ENCODE measurements at places on chromosomes 7 and 10.

- DNase-seq = no peak
Measured at GRCh38 chr7:39582536-39582935, 16.3 kb downstream of the YAE1 start.

GRCh38 chr10:62978482-62978881 lies 154.6 kb upstream of the NRBF2 start:
- DNase-seq = no peak

GRCh38 chr10:104267721-104268404 lies 1.1 kb upstream of the GSTO2 start:
- DNase-seq = no peak

- DNase-seq = no peak
Measured at GRCh38 chr7:125059861-125060456, 130.3 kb upstream of the POT1 start.

- no peak for DNase-seq
Measured at GRCh38 chr7:45716380-45717203, 142.4 kb downstream of the ADCY1 start.

DNA sequence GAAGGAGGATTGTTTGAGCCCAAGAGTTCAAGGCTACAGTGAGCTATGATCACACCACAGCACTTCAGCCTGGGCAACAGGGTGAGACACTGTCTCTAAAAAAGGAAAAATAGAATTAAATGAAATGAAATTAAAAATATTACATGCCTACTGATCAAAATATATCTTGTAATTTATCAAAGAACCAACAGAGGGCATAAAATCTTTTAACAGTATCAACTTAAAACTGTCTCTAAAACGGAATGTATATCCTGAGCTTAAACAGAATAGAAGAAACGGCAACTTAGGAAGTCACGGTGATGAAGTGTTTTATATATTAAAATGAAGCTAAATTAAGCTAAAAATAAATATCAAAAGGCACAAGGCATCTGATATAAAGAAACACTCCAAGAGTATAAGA lies 78.8 kb downstream of the MTPAP start:
- no peak for DNase-seq

DNA sequence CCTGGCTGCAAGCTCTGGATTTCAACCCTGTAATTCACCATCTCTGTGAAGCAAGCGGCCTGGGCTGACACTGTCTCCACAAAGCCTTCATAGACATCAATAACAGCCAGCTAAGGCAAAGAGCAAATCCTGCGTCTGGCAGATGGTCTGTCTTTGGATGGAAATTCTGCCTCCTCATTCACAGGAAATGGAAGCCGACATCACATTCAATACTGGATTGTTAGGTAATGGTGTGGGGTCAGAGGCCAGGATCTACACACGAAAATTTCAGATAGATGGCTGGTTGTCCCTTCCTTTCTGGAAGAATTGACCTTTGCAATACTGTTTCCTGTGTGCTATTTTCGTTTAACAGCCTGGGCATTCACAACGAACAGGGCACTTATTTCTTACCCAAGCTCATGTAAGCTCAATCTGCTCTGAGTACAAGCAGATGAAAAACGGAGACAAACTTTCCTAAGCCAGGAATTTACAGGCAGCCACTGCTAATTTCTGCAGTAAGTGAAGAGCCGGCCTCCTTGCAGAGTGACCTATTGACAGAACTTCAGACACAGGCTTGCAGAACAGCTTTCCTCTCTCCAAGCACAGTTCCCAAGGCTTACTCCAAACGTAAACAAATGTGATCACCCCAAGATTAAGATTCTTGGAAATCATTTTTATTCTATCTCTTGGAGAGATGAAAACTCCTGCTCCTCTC lies 3.1 kb upstream of the ADAM12 start:
- no peak for DNase-seq

- DNase-seq = no peak
Measured at GRCh38 chr10:101880232-101880573, 36.6 kb upstream of the KCNIP2 start.

- no peak for DNase-seq
Measured at GRCh38 chr10:69434169-69434568, 17.1 kb upstream of the TSPAN15 start.

GRCh38 chr10:105509517-105509916 lies 868.4 kb downstream of the SORCS3 start:
- DNase-seq = no peak

- no peak for DNase-seq
Measured at GRCh38 chr10:8407501-8408021, 353.1 kb downstream of the GATA3 start.

DNA sequence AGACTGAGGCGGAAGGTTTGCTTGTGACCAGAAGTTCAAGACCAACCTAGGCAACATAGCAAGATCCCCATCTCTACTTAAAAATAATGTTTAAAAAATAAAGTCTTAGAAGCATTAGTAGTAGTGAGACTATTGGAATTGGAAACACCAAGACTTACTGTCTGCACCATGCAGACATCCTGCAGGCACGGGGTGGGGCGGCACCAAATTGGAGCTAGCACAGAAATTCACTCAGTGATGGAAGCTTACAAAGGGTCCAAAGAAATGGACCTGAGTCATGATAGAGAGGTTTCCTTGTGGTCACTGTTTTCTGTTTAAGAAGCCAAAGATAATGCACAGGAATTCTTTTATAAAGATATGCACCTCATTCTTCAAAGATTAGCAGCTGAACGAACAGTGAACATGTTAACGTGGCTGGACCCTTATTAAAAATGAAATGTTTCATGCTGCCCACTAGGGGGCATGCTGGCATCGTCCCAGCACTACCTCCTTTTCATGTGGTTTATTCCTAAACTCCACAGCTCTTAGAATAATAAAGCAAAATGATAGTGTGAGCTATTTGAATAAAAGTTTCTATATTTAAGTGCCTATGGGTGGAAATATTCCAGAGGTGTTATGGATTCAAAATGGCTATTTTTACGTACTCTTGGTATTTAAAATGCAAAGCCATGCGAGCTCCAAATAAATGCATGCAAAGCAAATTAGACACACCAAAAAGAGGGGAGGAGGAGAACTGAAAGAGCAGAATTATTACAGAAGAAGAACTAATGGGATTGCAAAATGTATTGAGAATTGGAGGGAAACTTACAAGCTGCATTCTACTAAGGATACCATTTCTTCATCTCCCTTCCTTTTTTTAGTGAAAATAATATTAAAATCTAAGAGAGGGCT lies 28.6 kb downstream of the PDSS1 start:
- no peak for DNase-seq

DNA sequence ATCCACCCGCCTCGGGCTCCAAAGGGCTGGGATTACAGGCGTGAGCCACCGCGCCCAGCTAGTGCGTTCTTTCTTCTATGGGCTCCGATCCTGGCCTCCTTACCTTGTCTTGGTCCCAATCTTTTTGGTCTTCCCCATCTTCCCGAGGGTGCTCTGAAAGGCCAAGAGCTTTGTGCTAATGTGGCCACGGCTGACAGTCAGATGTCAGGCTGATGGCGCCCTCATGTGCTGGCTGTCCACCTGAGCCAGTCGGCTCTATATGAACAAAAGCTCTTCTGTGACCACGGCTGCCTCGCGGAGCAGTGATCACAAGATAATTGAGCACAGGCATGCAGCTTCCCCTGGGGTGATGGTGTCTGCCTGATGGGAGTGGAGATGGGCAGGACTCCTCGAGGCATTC lies 11.0 kb upstream of the AHCYL2 start:
- no peak for DNase-seq

- DNase-seq = no peak
Measured at GRCh38 chr7:47932016-47932415, 16.2 kb downstream of the PKD1L1 start.

- DNase-seq = no peak
Measured at GRCh38 chr7:131648491-131648890, 92.1 kb upstream of the PODXL start.

GRCh38 chr7:77600952-77601351 lies 63.9 kb downstream of the PTPN12 start:
- no peak for DNase-seq

DNA sequence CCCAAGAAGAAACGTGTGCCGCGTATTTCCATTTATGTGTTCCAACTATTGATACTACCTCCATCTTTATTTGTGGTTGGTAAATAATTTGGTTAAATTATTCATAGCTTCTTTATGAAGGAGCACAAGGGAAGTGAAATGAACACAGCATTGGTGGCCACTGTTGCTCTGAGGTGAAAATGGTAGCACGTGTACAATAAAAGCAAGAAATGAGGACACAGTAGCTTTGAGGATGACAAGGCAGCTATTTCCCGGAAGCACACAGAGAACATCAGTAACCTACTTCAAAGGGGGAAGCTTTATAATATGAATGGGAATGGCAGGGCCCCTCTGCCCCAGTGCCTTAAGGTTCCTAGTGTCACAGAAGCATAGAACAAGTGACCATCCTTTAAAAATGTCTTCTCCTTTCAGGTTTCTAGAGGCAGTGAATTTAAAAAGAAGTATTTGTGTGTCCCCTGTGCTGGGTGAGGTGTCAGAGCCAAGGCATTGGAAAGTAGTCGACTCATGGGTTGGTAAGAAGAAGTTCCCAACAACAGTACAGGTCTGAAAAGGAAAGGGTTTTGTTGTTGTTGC lies 78.8 kb downstream of the SGMS1 start:
- no peak for DNase-seq

- DNase-seq = no peak
Measured at GRCh38 chr10:93437086-93437945, 44.8 kb downstream of the MYOF start.

- no peak for DNase-seq
Measured at GRCh38 chr7:134820778-134821177, 41.3 kb downstream of the CALD1 start.

DNA sequence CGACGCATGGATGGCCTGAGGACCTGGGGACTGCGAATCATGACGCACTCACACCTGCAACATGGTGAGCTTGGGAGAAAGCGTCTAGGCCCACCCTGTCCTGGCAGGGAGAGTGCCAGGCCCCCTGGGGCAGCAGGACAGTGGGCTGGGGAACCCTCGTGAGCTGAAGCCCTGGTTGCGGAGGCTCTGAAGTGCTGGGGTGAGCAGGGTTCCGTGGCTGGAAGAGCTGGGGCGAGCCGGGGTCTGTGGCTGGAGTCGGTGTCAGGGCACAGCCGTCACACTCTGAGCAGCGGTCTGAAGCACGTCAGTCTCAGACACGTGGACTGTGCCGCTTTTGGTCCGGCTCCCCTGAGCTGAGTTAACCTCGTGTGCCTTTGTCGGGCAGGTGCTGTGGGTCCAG lies 4.7 kb downstream of the SUN1 start:
- no peak for DNase-seq

All from activated T-cell treated with anti-CD3 and anti-CD28 coated beads for 24 hours (primary cell).